ENCODE measurements at places on chromosomes 1 and 21. TPM values are rescaled to one million over a fixed set of nuclear protein-coding genes. Genes with fewer than 3 reads are reported as not detected.

PDZK1IP1 gene
- total RNA-seq: 3.8 TPM

SMCP gene
- total RNA-seq: not detected

CFHR5 gene
- not detected for total RNA-seq

OPRD1 gene
- total RNA-seq: 0.07 TPM

ST6GALNAC3 gene
- 16.0 TPM for total RNA-seq

EPHB2 gene
- 31.5 TPM for total RNA-seq

PPP1R8 gene
- 40.6 TPM for total RNA-seq

TRIM46 gene
- not detected for total RNA-seq

TARS2 gene
- 30.6 TPM for total RNA-seq

RIPPLY3 gene
- 0.91 TPM for total RNA-seq
